ENCODE measurements at places on chromosomes 1 and 21.
A peak's percentile ranks its signal among the peaks of the same experiment; 100 is the strongest.

DNA sequence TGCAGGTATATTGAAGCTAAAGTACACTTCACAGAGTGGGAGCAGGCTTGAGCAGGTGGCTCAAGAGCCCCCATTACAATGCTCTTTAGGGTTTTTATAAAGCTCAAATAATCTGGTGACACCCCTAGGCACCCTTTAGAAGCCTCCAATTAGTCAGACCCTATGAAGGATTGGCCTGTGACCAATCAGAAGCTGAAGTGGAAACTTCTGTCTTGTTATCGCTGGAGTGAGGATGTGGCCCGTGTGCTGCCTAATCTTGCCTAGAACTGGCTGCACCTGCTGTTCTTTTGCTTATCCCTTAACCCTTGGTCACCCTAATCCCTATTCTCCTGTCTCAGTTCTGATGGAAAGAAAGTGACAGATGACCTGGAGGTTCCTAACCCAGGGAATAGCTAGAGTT is 70.8 kb upstream of the ABCG1 start:
- no peak for DNase-seq

GRCh38 chr1:153344718-153345025 is 4.0 kb downstream of the PGLYRP4 start:
- no peak for DNase-seq

DNA sequence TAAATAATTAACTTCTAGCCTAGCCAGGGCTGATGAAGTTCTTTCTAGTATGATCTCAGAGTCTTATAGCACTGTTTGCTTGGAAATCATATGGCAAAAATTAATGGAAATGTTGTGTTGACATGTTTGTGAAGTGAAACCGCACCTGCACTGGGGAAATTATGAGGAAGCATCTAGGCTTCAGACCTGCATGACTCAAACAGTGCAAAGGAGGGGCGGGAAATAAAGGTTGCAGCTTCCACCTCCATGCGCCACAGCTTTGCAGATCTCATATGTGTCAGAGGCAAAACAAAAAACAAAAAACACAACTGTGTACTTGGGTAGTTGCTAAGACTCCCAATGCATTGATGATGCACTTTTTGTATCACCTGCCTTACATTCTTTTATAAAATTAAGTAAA is 1080.6 kb downstream of the PLA2G4A start:
- no peak for DNase-seq

GRCh38 chr1:115140442-115141144 is 51.3 kb upstream of the TSPAN2 start:
- DNase-seq: no peak

DNA sequence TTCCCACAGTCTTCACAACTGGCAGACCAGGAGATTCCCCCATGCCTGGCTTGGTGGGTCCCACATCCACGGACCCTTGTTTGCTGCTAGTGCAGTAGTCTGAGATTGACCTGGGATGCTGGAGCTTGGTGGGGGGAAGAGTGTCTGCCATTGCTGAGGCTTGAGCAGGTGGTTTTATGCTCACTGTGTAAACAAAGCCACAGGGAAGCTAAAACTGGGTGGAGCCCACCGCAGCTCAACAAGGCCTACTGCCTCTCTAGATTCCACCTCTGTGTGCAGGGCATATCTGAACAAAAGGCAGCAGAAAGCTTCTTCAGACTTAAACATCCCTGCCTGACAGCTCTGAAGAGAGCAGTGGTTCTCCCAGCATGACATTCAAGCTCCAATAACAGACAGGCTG is 177.3 kb upstream of the ETV3 start:
- DNase-seq: no peak

DNA sequence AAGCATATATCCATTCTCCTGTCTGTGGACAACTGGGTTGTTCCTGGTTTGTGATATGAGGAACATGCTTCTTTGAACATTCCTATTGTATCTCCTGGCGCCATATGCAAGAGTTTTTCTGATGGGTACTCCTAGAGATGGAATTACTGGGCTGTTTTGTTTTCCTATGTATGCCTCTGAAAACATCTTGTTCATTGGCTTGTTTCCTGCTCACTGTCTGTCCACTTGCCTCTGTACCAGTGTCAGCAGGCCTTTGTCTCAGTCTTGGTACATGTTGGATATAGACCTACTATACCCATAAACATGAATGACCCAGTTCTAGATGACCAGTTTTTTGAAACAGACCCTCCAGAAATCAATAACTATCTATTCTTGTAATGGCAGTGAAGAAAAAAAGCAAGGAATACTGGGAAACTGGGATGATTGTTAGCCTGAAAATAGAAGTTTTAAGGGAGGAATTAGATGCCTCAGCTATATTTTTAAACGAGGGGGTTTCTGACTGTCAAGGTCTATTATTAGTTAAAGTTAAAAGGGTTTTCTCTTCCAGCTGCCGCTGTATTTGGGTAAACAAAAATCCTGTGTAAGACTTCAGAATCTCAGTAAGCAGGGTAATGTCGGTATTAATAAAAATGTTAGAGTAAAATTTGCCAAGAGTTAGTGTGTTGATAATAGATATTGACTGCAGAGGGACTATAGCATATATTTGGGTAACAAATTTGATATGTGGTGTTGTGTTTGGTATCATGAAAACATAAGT is 103.6 kb downstream of the RYR2 start:
- no peak for DNase-seq

GRCh38 chr1:199044191-199044590 is 405.4 kb downstream of the PTPRC start:
- DNase-seq: no peak

GRCh38 chr1:177979272-177979671 is 9.4 kb upstream of the SEC16B start:
- no peak for DNase-seq

- no peak for DNase-seq
These were observed 315.5 kb downstream of the TGFB2 start for GRCh38 chr1:218660678-218661053.

- DNase-seq: no peak
These were observed 262.8 kb downstream of the TPR start for GRCh38 chr1:186112280-186112679.

DNA sequence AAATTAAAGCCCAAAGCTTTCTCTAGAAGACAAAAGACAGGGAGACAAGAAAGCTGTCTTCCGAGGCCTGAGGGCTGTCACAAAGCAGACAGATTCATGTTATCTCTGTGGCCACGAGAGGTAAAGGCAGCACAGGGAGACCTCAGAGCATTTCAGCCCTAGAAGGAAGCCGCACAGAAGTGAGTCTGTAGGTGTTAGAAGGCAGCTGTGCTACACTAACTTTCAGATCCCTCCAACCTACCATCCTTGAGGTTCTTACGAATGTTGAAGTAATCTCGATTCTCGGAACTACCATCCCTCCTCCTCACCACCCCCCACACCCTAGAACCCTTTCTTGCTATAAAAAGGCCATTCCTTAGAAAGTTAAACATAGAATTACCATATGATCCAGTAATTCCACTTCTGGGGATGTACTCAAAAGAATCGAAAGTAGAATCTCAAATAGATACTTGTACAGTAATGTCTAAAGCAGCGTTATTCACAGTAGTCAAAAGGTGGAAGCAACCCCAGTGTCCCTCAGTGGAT is 21.5 kb upstream of the LYST start:
- DNase-seq: peak; percentile 68

GRCh38 chr1:206461602-206462455 is 8.4 kb upstream of the IKBKE start:
- DNase-seq: peak; percentile 67

- no peak for DNase-seq
These were observed 1.2 kb downstream of the SCAF4 start for GRCh38 chr21:31730712-31731055.

DNA sequence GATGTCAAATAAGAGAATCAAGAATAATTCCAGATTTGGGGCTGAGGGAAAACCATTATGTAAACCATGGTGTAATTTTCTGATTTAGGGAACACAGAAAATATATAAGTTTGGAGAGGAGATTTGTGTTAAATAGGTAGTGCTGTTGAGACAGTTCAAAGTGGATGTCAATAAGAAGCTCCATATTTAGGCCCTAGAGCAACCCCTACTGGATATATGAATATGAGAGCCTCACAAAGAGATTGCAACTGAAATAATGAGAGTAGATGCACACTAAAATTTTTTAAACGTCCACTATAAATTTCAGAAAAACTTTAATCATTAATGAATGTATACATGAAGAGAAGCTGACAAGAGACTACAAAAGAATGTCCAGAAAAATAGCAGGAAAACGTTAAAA is 1447.8 kb upstream of the PRMT6 start:
- DNase-seq: no peak

DNA sequence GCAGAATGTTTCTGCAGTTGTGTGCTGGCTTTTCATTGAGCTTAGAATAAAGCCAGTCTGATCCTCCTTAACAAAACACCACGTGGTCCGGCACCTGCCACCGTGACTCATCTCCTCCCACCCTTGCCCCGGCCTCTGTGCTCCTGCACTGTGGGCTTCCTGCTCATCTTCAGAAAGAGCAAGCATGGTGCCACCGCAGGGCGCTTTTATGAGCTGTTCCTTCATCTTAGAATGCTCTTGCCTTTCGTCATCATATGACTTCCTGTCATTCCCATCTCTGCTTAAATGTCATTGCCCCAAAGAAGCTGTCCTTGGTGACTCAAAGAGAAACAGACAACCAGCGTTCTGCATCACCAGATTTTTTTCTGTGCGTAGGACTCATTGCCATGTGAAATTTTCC is 117.8 kb downstream of the HHAT start:
- DNase-seq: peak; percentile 67

DNA sequence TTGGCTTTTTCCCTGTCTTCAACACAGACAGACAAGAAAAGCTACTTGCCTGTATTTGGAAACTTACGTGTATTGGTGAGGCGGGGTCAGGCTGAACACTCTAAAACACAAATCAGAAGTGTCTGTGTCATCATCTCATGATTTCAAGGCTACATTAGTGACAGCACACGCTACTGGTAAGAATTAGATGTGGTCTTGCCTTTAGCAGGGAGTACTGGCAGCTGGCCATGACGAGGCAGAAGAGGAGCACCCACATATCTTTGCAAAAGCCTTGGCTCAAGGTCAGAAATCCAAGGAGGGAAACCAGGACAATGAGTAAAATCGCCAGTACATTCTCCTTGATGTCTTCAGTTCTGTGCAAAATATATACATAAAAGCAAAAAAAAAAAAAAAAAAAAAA is 77.7 kb downstream of the PCNX2 start:
- no peak for DNase-seq

- no peak for DNase-seq
These were observed 225.9 kb downstream of the SPATA17 start for GRCh38 chr1:217857061-217857460.

Data from stimulated activated CD4-positive, alpha-beta T cell treated with anti-CD3 and anti-CD28 coated beads, Interleukin-4, amount 100 ng/mL, for 48 hours (primary cell).